ENCODE measurements at places on chromosomes 13 and 19. TPM values are rescaled to one million over a fixed set of nuclear protein-coding genes. Genes with fewer than 3 reads are reported as not detected.
A peak's percentile ranks its signal among the peaks of the same experiment; 100 is the strongest.

The SLC10A2 gene
- polyA plus RNA-seq: 3.5 TPM

The PGLYRP1 gene
- polyA plus RNA-seq: 0.41 TPM

The PGLYRP2 gene
- polyA plus RNA-seq: not detected

DNA sequence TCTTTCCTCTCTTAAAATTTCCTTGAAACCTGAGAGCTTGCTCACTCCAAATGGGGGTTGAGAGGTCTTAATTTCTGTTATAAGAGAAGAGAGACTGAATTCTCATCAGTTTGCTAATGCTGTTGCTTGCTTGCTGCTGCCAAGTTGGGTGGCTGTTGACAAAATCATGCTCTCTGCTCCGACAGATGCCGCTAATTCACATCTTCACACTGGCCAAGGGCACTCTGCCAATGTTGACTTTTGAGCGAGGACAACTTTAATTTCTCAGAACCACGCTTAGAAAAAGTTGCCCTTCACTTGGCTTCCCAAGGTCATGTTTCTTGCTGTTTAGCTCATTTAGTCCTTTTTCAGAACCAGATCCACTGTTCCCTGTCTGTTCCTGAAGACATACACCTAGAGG lies 402.9 kb downstream of the HS6ST3 start:
- DNase-seq: no peak

- no peak for DNase-seq
These were observed 39.1 kb downstream of the F2RL3 start for GRCh38 chr19:16927883-16928282.

The MADCAM1 gene
- polyA plus RNA-seq: 11.3 TPM

The FGF22 gene
- not detected for polyA plus RNA-seq

- no peak for DNase-seq
These were observed 23.7 kb upstream of the TFDP1 start for GRCh38 chr13:113560645-113561416.

DNA sequence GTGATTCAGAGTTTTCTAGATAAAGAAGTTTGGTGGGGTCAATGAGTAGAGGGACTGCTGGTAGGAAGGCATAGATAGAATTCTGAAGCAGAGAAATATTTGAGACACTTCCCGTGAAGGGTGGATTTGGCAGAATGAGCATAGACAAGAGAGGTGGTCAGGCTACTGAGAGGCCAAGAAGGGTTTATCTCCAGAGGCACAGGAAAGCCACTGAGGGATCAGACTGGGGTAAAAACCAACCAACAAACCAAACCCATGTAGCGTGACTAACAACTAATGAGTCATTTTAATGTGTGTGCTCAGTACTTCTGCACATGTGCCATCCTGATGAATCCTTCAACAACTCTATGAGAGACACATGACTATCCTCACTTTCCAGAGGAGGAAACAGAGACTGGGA lies 60.0 kb upstream of the SERP2 start:
- DNase-seq: no peak

GRCh38 chr19:1213391-1214286 lies 8.1 kb downstream of the STK11 start:
- DNase-seq: peak; percentile 88

The SPC24 gene
- polyA plus RNA-seq: 0.45 TPM

DNA sequence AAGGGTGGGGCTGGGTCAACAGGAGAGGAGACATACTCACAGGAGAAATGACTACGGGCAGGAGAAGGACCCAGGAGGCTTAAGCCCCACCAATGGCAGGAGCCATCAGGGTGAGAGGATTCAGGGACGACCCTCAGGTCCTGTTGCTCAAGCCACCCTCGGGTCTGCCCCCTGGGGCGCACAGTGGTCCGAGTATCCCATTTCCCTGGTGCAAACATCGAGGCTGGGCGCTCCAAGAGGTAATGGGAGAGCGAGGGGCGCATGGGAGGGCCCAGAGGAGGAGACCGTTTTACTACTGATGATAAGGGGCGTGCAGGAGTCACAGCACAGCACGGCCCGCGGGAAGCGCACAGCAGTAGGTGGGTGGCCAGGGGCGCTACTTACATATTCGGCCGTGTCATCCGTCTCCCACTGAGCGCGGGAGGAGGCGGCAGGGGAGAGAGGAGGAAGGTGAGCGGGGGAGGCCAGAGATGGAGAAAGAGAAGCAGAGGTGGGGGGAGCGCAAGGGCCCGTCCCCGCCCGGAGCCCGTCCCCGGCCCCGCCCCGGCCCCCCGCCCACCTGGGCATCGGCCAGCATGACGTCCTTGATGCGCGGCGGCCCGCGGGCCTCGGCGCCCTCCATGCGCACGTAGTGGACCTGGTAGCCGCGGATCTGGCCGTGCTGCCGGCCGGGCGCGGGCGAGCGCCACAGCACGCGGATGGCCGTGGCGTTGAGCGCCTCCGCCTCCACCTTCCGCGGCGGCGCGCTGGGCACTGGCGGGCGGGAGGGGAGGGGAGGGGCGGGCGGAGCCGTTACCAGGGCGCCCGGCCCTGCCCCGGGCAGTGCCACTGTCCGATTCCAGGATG lies 111.5 kb downstream of the PTPRS start:
- DNase-seq: no peak

DNA sequence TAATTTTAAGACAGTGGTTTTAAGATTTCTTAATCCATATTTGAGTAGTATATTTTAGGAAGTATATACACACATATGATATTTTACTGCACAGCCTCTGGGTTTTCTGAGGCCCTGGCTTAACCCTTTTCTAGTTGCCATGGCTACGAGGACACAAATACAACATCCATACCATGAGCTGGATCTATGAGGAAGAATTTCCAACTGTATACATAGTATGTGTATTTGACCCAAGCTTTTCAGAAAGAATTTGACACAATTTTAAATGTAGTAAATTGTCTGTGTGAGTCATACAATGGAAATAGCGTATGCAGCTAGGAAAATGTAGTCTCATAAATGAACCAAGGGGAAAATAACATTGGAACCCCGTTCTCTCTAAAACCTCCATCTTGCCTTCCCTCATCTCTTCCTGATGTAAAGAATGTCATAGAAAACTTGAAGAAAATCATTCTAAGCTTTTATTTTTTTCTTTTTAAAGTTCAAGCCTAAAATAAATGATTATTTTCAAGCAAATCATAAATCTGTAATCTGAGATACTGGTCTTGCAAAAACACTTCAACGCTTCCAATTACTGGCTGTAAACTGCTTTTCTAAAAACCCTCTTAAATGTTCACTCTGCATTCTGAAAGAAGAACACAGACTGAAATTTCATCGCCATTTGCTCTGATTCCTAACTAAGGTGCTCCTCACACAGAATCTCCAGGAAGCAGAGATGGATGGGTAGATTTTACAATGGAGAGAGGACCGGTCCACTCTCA lies 172.4 kb downstream of the LACC1 start:
- DNase-seq: peak; percentile 66

GRCh38 chr19:2543463-2544442 lies 67.8 kb downstream of the GADD45B start:
- peak; percentile 91 for DNase-seq

- DNase-seq: no peak
These were observed 766.4 kb downstream of the UQCRFS1 start for GRCh38 chr19:28446511-28446910.

GRCh38 chr13:110354715-110355473 lies 47.8 kb downstream of the COL4A2 start:
- no peak for DNase-seq

DNA sequence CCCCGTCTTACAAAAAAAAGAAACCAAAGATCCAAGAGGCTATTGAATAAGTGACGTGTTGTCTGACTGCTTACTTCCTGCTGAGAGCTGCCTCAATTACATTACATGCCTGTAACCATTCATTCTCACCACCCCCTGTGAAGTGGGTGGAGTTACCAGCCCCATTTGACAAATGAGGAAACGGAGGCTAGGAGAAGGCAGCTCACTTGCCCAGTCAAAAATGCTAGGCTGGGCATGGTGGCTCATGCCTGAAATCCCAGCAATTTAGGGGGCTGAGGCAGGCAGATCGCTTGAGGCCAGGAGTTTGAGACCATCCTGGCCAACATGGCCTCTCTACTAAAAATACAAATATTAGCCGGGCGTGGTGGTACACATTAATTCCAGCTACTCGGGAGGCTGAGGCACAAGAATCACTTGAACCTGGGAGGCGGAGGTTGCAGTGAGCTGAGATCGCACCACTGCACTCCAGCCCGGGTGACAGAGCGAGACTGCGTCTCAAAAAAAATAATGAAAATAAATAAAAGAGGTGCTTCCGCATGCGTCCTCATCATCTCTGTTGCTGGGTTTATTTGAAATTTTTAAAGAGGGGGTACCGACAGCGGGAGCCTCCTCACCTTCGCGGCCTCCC lies 499 bp downstream of the LSM7 start:
- DNase-seq: peak; percentile 87

DNA sequence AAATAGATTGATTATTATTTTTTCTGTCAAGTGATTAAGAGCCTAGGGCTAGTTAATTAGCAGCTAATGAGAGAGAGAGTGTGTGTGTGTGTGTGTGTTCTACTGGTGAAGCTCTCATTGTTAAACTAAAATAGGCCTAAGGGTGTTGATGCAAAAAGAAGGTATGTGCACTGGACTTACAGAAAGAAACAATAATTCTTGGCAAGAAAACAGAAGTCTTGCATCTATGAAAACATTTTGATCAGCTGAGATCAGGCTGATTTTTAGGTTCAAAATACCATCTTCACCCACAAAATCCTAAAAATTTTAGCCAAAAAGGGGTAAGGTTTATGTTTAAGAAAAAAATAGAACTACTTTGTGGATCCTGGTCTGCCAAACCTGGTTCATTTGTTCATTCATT lies 106.5 kb downstream of the POSTN start:
- DNase-seq: no peak

- no peak for DNase-seq
These were observed 26.1 kb downstream of the IER2 start for GRCh38 chr19:13176345-13176744.

DNA sequence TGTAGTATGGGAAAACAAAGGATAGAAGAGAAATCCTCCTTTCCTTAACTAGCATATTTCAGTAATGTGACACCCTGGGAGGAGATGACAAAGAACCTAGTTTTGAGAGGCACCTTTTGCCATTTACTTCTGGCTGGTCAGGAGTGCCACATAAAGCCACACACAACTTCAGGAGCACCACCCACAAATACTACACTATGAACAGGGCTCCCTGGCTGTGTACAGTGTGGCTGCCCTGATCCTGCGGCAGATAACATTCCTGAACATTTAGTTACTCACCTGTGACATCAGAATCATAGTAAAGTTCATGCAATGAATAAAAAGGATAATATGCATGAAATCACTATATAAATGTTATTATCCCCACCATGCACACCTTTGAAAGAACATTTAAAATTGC lies 17.4 kb upstream of the IRS2 start:
- peak; percentile 71 for DNase-seq

The MYO16 gene
- 0.21 TPM for polyA plus RNA-seq

Measured in small intestine (tissue), 16 donors.